Smooth muscle cell of the coronary artery (primary cell): ENCODE measurements at places on chromosomes 16 and 17. TPM values are rescaled to one million over a fixed set of nuclear protein-coding genes. Genes with fewer than 3 reads are reported as not detected.

Gene MMP2
- total RNA-seq = 985 and 2,683 TPM in 2 replicates

Gene TBC1D3G
- total RNA-seq = not detected in 2 replicates

Gene SLFN12L
- under 0.01 TPM in 1 of 2 replicates, not detected in the other for total RNA-seq

Gene WBP2
- total RNA-seq = 21.3 TPM in 2 replicates

Gene HOXB4
- 0.35 and 0.90 TPM in 2 replicates for total RNA-seq

Gene NRN1L
- total RNA-seq = not detected in 2 replicates

Gene SRL
- total RNA-seq = 0.12 TPM in 1 of 2 replicates, not detected in the other

Gene ZSCAN10
- not detected in 2 replicates for total RNA-seq

Gene MYH3
- total RNA-seq = 0.30 and 0.59 TPM in 2 replicates

Gene NXN
- total RNA-seq = 2.2 and 5.9 TPM in 2 replicates

Gene CBFA2T3
- total RNA-seq = not detected in 2 replicates

Gene QPRT
- 5.3 and 14.7 TPM in 2 replicates for total RNA-seq

Gene FASN
- total RNA-seq = 38.4 and 89.0 TPM in 2 replicates

Gene NUPR1
- 43.7 and 74.9 TPM in 2 replicates for total RNA-seq

Gene LRRC36
- total RNA-seq = not detected in 2 replicates

Gene SOCS1
- total RNA-seq = 0.70 and 1.1 TPM in 2 replicates

Gene WSCD1
- total RNA-seq = 0.08 and 0.47 TPM in 2 replicates

Gene ITGB4
- 0.23 TPM in 2 replicates for total RNA-seq

Gene KRTAP4-5
- total RNA-seq = not detected in 2 replicates

Gene KRT32
- total RNA-seq = not detected in 2 replicates

Gene PRSS27
- 0.23 and 0.70 TPM in 2 replicates for total RNA-seq

Gene CHST6
- total RNA-seq = 0.94 and 1.7 TPM in 2 replicates

Gene TMIGD1
- total RNA-seq = not detected in 2 replicates

Gene SLC13A5
- total RNA-seq = 0.15 TPM in 1 of 2 replicates, not detected in the other

Gene MT1E
- 147 and 148 TPM in 2 replicates for total RNA-seq
